ENCODE measurements at places on chromosomes 6 and 20.
A peak's percentile ranks its signal among the peaks of the same experiment; 100 is the strongest.

GRCh38 chr6:39189915-39190544 lies 39.2 kb downstream of the KCNK5 start:
- peak; percentile 34 for DNase-seq

DNA sequence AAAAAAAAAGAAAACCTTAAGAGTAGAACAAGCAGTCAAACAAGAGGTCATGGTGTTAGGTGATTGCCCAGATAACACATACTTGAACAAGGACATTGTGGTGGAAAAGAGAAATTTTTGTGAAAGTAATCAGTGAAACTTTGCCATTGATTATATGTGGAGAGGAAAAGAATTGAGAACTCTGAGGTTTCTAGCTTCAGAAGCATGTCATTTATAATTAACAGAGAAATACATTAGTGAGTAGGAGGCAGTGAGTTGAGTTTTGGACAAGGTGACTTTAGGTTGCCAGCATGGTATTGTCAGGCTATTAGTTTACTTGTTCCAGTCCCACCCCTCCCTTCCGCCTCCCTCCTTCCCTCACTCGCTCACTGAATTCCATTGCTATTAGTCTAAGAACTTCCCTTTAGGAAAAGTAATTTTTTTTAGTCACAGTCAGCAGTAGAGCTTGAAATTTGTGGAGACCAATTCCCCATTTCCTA lies 17.2 kb downstream of the TAB2 start:
- DNase-seq, result no peak

GRCh38 chr6:125781314-125781868 lies 9.4 kb upstream of the NCOA7 start:
- DNase-seq, result no peak

GRCh38 chr6:127102299-127102698 lies 16.2 kb upstream of the RSPO3 start:
- no peak for DNase-seq

GRCh38 chr6:118408863-118409262 lies 139.2 kb upstream of the PLN start:
- no peak for DNase-seq

GRCh38 chr20:23081263-23081819 lies 4.8 kb downstream of the CD93 start:
- DNase-seq, result no peak

DNA sequence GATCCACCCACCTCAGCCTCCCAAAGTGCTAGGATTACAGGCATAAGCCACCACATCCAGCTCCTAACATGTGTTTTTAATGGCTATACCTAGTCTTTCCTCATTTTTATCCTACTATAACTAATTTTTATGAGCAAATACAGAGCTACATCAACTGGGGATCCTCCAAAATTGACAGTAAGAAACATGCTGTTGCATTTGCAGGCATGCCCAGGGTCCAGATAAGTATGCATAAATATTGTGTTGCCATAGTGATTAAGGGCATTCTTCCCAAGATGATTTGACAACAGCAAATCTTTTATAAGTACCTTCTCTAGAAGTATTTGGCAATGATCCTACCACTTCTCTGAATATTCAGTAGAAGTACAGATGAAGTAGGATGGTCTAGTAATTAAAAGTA lies 41.9 kb upstream of the MOXD1 start:
- DNase-seq, result no peak

DNA sequence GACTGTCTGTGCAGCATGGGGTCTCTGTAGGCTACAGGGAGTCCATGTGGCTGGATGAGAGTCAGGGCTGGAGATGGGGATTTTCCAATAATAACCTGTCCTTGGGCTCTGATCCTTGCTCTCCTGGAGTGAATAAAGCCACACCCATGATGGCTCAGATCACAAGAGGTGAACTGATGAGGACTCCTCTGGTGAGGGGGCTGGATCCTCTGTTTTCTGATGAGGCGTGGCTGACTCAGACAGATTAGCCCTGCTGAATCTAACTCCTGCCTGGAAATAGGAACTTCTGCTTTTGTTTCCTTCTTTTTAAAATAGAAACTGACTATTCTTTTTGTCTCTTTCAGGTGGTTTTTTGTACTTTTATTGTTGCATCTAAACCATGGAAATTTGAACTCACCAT lies 27.0 kb downstream of the CST9L start:
- no peak for DNase-seq

DNA sequence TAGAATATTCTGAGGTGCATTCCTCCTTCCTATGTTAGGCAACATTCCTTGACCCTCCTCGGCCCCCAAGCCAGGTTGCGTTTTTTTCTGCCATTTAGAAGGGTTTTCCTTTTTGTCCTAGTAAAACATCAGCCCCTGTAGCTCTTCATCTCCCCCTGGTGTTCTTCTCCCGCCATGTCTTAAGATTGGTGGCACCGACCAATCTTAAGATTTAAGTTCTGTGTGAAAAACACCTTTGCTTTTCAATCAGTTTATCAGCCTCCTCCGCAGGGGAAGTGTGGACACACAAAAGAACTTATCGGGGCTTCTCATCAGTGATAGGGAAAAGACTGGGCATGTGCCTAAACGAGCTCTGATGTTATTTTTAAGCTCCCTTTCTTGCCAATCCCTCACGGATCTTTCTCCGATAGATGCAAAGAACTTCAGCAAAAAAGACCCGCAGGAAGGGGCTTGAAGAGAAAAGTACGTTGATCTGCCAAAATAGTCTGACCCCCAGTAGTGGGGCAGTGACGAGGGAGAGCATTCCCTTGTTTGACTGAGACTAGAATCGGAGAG lies 719 bp upstream of the EDN1 start:
- peak; percentile 39 for DNase-seq

DNA sequence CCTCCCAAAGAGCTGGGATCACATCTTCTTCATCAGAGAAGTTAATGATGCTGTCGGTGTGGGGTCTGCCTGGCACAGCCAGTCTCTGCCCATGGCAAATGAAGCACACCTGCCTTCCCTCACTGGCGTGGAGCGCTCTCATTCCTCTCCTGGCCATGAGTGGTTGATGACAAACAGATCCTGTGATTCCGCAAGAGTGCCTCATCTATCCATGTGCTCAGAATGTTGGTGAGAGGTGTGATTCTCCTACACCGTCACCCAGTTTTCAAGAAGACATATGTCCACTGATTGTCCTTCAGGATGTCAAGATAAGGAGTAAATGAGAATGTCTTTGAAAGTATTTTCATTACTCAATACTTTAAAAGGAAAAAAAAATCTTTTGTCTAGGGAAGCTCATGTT lies 97.5 kb upstream of the GGTLC1 start:
- no peak for DNase-seq

DNA sequence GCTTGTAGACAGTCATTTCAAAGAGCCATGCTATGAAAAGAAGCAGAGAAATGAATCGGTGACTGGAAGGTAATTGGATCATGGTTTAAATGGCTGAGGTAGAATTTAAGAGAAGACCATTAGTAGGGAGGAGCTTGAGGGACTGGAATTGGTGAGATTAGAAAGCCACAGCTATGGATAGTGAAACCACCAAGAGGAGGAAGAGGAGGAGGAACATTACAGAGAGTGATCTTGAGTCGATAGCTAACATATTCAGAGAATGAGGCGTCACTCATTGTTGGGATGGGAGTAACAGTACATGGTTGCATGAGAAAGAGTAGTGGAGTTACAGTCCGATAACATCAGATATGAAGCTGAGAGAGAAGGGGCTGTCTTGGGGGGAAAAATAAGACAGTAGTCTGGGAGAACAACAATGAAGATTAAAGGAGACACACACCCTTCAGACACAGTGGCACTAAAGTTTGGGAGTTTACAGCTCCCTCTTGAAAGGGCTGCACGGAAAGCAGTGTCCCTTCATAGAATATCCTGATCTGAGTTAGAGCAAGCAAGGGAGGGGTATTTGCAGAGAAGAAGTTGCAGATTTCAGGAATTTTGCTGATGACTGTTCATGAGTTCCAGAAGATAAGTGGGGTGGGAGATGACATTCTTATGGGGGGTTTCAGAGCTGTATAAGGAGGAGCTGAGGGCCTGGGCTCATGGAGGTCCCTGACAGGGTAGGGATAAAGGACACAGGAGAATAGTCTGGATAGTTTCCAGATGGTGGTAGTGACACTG lies 15.1 kb upstream of the LAMP5 start:
- no peak for DNase-seq

DNA sequence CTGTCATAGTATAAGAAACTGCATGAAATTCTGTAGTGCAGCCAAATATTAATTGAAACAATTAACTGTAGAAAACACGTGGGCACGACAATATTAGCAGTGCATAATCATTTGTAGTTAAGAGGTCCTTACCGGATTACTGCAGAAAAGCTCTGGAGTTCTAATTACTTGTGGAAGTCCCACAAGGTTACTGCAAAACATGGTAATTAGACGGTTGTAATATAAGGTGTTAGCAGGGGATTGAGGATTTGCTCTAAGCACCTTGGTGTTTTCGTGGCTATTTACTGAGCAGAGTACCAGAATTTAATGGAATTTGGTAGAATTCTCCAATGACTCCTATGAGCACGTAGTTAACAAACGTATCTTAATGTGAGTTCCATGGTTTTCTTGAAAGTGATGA lies 473.6 kb upstream of the AGPAT4 start:
- DNase-seq, result no peak

GRCh38 chr20:44650771-44651433 lies 597 bp downstream of the ADA start:
- DNase-seq, result no peak

- no peak for DNase-seq
These were observed 521.6 kb upstream of the SOX4 start for GRCh38 chr6:21071780-21072468.

- no peak for DNase-seq
These were observed 228.6 kb upstream of the PMEPA1 start for GRCh38 chr20:57938158-57939108.

- no peak for DNase-seq
These were observed 34.7 kb upstream of the TGM3 start for GRCh38 chr20:2261046-2261485.

GRCh38 chr6:17267566-17267965 lies 13.6 kb upstream of the RBM24 start:
- DNase-seq, result no peak

GRCh38 chr20:17752459-17752858 lies 52.7 kb downstream of the BANF2 start:
- DNase-seq, result no peak

- DNase-seq, result no peak
These were observed 29.5 kb downstream of the ABRACL start for GRCh38 chr6:139058029-139058428.

DNA sequence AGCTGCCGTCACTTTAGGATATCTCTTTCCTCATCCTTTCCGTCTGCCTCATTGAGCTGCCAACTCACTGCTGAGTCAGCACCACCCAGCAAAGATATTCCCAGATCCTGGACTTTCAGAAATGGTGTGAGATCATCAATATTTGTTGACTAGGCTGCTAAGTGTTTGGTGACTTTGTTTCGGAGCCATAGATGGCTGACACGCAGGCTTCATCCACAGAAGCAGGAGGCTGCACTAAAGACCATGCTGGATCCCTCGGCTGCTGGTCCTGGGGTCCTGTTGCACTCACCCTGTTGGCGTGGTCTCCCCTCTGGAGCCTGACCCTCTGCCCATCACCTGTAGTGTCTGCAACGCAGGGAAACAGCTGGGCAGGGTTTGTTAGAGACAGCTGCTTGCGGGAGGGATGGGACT lies 96.5 kb downstream of the ERMARD start:
- DNase-seq, result no peak

DNA sequence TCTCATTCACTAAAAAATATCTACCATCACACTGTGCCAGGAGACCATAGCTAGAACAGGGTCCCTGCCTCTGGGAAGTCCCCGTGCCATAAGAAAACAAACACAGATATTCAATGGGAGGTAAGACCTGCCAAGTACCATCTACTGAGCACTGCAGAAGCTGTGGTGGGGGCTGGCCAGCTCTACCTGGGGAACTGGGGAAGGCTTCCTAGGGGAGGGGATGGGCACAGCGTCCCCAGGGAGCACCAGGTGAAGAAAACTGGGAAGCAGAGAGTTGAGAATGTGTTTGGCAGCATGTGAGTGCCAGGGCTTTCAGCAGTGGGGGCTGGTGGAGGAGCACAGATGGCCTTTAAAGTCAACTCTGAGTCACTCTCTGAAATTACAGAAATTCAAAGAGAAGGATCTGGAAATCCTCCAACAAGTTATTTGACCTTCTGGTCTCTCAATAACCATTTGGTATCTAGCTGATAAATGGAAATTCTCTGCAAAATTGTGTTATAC lies 85.2 kb downstream of the SHLD1 start:
- DNase-seq, result no peak

DNA sequence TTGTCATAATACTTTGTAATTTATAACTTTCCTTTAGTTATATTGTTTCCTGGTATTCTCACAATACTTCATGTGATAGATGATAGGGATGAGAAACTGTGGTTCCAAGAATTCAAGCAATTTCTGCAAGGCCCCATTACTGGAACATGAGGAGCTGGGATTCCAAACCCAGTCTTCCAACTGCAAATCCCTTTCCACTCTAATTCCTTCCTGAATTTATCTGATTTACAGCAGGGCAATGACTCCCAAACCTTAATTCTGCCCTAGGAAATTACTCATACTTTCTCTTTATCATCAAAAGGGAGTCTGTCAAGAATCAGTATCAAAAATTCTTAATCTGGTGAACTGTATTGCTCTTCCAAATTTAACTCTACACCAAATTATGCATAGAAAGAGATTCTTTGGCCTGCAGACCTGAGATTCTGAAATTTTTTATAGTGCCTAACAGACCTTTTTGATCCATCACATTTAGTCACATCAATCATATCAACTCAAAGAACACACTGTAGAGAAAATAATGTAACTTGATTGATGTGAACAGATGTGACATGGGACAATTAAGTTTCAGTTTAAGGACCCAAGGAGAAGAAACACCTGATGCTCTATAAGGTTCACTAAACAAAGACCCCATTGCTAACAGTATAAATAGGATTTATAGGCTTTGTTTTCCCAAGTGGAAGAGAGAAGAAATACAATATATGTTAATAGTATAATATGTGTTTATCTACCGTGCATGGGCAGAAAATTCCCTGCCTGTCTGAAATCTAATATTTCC lies 41.5 kb upstream of the GJA1 start:
- DNase-seq, result no peak

DNA sequence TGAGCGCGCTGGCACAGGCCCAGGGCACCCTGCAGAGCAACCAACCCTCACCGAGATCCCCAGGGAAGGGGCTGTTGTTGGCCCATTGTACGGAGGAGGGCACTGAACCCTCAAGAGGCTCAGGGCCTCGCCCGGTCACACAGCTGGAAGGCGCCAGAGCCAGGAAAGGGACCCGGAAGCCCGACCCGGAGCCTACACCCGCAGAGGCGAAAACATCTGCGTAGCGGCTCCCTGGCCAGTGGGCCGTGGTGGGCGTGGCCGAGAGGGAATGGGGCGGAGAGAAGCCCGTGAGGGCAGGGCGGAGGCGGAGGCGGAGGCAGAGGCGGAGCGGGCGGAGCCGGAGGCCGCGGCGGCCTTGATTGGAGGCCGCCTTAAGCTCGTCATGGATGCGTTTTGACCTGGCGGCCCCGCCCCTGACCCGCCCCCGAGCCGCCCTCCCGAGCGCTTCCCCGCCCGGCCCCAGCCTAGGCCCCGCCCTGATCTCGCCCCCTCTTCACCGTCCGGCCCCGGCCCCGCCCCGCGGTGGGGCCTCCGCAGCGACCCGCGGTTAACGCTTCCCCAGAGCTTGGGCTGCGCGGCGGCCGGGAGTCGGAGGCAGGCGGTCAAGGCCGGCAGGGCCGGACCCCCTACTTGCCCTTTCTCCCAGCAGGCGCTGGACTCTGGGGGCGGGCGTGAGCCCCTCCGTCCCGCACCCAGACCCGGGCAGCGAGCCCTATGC lies 2.1 kb upstream of the MRGBP start:
- DNase-seq, result peak; percentile 85

Measured in progenitor cell of endocrine pancreas (in vitro differentiated cells).